CD4-positive, alpha-beta memory T cell (primary cell): ENCODE measurements at places on chromosomes 16 and 17. TPM values are rescaled to one million over a fixed set of nuclear protein-coding genes. Genes with fewer than 3 reads are reported as not detected.

TMEM100 gene
- total RNA-seq = not detected

KRTAP4-5 gene
- not detected for total RNA-seq

C17orf113 gene
- 0.76 TPM for total RNA-seq

KCTD13 gene
- 85.7 TPM for total RNA-seq

ABHD15 gene
- 18.8 TPM for total RNA-seq

ADAMTS18 gene
- not detected for total RNA-seq
